Pancreas (tissue), 10 donors: ENCODE measurements at places on chromosomes 7 and 10.

GRCh38 chr7:96727534-96728088 lies 18.0 kb upstream of the SEM1 start:
- no peaks in the 10 kb centered on the region for H3K27me3 ChIP-seq
- H3K4me3 ChIP-seq = no peak overlapping the region
- no peak overlapping the region for H3K27ac ChIP-seq
- no peaks in the 10 kb centered on the region for H3K36me3 ChIP-seq
- no peak for DNase-seq

- no peak overlapping the region for H3K4me3 ChIP-seq
- H3K4me1 ChIP-seq = no peaks in the 10 kb centered on the region
- H3K27me3 ChIP-seq = no peaks in the 10 kb centered on the region
- no peaks in the 10 kb centered on the region for H3K36me3 ChIP-seq
- DNase-seq = peak; percentile 46
These were observed 314.4 kb downstream of the PTPRN2 start for GRCh38 chr7:158273138-158273651.

DNA sequence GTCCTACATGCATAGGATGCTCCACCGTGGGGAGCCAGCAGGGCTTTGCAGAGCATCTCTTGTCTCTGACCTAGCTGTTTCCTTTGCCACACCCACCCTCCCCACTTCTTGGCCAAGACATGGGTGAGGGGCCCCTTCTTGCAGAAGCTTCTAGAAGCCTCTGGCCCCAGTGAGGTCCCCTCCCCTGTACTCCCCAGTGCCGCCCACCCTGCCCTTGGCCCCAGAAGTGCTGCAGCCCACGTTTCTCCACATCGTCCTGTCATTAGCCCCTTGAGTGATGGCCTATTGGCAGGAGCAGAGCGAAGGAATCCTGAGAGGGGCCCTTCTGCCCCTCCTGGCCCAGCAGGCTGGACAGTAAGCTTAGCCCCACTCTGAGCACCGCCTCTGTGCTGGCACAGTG lies 43.7 kb downstream of the ALOX5 start:
- no peak overlapping the region for H3K4me3 ChIP-seq
- DNase-seq = peak; percentile 43
- H3K36me3 ChIP-seq = no peaks in the 10 kb centered on the region
- no peak overlapping the region for H3K27ac ChIP-seq
- peaks cover 11% of the 10 kb centered on the region for H3K4me1 ChIP-seq

DNA sequence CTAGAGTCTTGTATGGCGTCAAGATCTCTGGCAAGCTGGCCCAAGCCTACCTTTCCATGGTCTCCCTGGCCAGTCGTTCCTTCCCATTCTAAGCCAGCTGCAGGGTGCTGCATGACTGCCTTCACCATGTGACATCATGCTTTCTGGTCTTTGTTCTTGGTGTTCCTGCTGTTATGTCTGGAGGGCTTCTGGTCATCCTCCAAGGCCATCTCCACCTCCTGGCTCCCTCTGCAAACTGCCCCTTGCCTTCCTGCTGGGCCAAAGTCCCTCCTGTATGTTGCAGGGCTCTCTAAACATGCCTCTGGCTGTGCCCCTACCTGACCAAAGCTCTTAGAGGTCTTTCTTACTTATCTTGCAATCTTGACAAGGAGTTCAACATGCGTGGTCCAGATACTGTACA lies 44.4 kb upstream of the SHH start:
- no peaks in the 10 kb centered on the region for H3K36me3 ChIP-seq
- no peaks in the 10 kb centered on the region for H3K27me3 ChIP-seq
- DNase-seq = no peak
- no peak overlapping the region for H3K27ac ChIP-seq

DNA sequence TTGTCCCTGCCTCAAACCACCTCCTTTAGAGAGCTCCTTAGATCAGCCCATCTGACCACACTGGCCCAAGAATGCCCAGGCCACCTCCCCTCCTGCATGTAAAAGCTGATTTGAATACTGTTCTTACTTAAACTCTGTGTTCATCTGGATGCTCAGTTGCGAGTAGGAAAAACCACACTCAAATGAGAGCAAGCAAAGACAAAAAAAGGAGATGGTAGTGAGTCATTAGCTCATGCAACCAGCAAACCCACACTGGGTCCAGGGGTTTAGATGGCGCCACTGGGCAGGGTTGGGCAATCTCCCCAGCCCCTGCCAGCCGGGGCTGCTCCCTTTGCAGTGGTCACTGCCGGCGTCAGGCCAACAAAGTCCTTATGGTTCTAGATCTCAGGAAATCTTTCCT lies 32.7 kb downstream of the TSPAN15 start:
- no peaks in the 10 kb centered on the region for H3K4me1 ChIP-seq
- H3K27me3 ChIP-seq = no peaks in the 10 kb centered on the region
- DNase-seq = no peak
- no peak overlapping the region for H3K27ac ChIP-seq
- no peak overlapping the region for H3K4me3 ChIP-seq
- no peaks in the 10 kb centered on the region for H3K36me3 ChIP-seq

- peak overlapping the region; percentile 42 for H3K4me3 ChIP-seq
- no peaks in the 10 kb centered on the region for H3K4me1 ChIP-seq
- H3K27me3 ChIP-seq = no peaks in the 10 kb centered on the region
- no peaks in the 10 kb centered on the region for H3K36me3 ChIP-seq
- peak; percentile 34 for DNase-seq
These were observed 75.4 kb upstream of the PDSS1 start for GRCh38 chr10:26621889-26622711.

GRCh38 chr7:79064187-79064823 lies 389.2 kb downstream of the MAGI2 start:
- no peaks in the 10 kb centered on the region for H3K4me1 ChIP-seq
- no peaks in the 10 kb centered on the region for H3K36me3 ChIP-seq
- H3K4me3 ChIP-seq = no peak overlapping the region
- no peak for DNase-seq
- no peak overlapping the region for H3K27ac ChIP-seq
- no peaks in the 10 kb centered on the region for H3K27me3 ChIP-seq

- no peak overlapping the region for H3K4me3 ChIP-seq
- no peaks in the 10 kb centered on the region for H3K27me3 ChIP-seq
- H3K27ac ChIP-seq = no peak overlapping the region
- H3K4me1 ChIP-seq = no peaks in the 10 kb centered on the region
- no peak for DNase-seq
- no peaks in the 10 kb centered on the region for H3K36me3 ChIP-seq
These were observed 119.4 kb upstream of the INHBA start for GRCh38 chr7:41822259-41822817.

DNA sequence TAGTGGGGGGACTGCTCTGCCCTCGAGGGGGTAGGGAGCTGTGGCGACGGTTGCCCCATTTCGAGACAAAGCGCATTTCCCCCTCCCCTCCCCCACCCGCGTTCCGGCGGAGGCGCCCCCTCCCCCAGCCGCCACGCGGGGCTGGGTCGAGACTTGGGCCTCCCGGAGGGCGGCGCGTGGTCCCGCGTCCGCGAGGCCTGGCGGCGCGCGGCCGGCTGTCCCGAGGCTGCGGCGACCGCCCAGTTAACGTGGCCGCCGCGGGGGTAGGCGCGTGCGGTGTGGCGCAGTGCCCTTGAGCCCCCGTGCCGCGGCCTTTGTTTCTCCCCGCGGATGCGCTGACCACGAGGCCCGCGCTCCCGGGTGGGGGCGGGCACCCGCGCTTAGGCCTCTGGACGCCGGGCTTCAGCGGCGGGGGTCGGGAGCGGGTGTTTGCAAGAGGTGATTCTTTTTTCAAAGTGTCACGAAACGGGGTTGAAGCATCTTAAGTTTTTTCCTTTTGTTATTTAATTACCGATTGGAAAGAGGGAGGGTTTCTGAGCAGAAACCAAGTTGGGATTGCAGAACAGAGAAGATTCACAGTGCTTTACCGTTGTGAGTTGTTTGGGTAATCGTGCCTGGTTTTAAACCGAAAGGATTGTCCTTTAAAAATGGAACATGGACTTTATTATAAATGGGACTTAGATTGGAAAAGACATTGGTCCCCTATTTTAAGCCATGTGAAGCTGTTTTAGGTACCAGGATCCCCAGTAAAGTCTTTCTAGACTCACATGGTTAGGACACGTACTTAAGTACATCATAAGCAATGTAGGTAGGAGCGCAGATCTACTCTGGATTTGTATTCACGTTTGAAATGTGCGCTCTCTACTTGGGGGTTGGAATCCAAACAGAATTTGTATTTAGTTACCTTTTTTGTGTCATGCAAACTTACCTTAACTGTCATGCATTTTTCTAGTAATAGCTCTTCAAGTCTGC lies 760 bp downstream of the CBX3 start:
- peak overlapping the region; percentile 100 for H3K27ac ChIP-seq
- H3K36me3 ChIP-seq = peaks cover 14% of the 10 kb centered on the region
- peak overlapping the region; percentile 93 for H3K4me3 ChIP-seq
- DNase-seq = peak; percentile 82
- peaks cover 16% of the 10 kb centered on the region for H3K4me1 ChIP-seq

DNA sequence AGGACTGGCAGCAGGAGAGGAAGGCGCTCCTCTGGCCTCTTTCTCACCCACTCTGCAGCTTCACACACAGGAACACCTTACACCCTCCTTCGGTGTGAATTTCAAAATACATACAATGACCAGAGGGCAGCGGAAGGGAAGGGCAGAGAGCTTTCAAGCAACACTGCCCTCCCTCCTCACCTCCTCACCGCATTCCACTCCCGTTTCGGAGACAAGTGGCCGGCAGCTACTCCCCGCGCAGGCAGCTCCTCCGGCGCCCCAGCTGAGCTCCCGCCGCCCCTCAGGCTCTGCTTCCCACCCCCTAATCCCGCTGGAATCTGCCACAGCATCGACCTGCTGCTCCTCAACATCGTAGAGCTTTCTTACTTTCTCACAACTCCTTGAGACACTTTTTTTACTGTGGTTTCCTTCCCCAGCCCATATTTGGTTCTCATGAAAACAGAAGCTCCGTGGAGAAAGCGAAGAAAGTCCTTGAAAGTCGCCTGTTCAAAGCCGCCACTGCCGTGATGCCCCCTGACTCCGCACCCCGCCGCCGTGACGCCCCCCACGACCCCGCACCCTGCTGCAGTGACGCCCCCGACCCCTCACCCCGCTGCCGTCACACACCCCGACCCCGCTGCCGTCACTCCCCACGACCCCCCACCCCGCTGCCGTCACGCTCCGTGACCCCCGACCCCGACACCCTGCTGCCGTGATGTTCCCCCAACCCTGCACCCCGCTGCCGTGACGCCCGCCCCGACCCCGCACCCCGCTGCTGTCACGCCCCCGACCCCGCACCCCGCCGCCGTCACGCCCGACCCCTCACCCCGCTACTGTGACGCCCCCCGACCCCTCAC lies 14.6 kb upstream of the GPER1 start:
- no peaks in the 10 kb centered on the region for H3K36me3 ChIP-seq
- peaks cover 15% of the 10 kb centered on the region for H3K4me1 ChIP-seq
- no peaks in the 10 kb centered on the region for H3K27me3 ChIP-seq
- DNase-seq = no peak

DNA sequence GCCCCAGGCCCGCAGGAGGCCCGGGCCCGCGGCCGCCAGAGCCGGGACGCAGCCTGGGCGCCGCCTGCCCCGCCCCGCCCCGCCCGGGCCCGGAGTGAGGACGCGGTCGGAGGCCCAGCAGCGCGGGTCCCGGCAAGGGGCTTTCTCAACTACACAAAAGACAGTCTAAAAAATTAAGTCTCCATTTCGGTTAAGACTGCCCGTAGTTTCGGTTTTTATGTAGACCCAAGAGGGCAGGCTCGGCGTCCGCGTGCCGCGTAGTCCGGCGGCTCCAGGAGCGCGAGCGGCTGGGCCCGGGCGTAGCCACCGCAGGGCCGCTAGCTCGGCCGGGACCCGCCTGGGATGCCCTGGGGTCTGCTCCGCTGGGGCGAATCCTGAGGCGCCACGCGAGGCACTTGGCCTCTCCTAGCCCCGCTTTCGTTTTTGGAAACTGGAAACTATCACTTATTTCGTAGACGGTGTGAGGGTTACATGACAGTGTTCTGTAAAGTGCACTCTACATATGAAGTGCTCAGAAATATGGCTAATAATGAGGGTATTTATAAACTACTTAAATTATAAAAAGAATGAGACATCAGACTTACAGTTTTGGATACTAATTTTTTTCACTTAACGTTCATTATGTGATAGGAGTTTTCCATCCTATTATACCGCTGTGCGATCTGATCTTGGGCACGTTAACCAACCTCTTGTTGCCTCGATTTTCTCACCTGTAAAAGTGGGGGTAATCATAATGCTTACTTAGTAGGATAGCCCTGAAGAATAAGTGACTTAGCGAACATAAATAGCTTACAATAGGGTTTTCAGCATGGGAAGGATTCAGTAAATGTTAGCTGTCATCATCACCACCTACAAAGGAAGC lies 573 bp downstream of the BLVRA start:
- peak; percentile 26 for DNase-seq
- H3K36me3 ChIP-seq = no peaks in the 10 kb centered on the region
- H3K27me3 ChIP-seq = no peaks in the 10 kb centered on the region

- H3K27me3 ChIP-seq = no peaks in the 10 kb centered on the region
- H3K36me3 ChIP-seq = no peaks in the 10 kb centered on the region
- no peak overlapping the region for H3K4me3 ChIP-seq
- no peak for DNase-seq
These were observed 12.6 kb downstream of the TBATA start for GRCh38 chr10:70772627-70773026.

- no peaks in the 10 kb centered on the region for H3K36me3 ChIP-seq
- no peaks in the 10 kb centered on the region for H3K27me3 ChIP-seq
- DNase-seq = no peak
- no peak overlapping the region for H3K4me3 ChIP-seq
- no peak overlapping the region for H3K27ac ChIP-seq
These were observed 1014.6 kb downstream of the GATA3 start for GRCh38 chr10:9069136-9069535.

- H3K27me3 ChIP-seq = no peaks in the 10 kb centered on the region
- H3K27ac ChIP-seq = no peak overlapping the region
- H3K36me3 ChIP-seq = no peaks in the 10 kb centered on the region
- H3K4me3 ChIP-seq = no peak overlapping the region
- H3K4me1 ChIP-seq = no peaks in the 10 kb centered on the region
These were observed 123.8 kb downstream of the IPMK start for GRCh38 chr10:58143944-58144343.

DNA sequence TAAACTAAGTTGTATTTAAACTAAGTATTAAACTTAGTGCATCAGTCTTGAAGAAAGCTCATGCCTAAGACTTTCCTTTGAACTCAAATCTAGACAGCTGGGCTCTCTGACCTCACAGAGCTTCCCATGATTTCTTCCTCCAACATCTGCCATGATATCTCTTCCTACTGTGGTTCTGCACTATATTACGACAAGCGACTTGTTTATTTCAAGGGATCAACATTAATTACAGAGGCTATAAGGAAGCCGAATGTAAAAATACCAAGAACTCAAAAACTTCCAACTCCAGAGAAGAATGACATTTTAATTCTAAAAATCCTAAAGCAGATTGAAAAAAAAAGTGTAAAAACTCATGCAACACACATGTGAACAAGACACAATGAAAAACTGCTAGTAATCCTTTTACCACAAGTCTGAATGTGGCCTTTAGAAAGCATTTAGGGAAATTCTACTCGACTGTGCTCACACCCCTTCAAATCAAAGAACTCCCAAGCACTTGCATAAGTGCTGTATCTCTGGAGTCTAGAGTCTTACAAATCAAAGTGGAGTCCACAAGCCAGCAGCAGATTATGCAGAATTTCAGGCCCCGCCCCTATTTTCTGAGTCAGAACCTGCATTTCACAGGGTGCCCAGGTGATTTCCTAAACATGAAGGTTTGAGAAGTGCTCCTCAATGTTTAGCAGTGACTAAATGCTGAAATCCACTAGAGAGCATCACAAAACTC lies 22.7 kb upstream of the WASHC2A start:
- H3K36me3 ChIP-seq = no peaks in the 10 kb centered on the region
- H3K27ac ChIP-seq = no peak overlapping the region
- no peak overlapping the region for H3K4me3 ChIP-seq
- H3K27me3 ChIP-seq = no peaks in the 10 kb centered on the region
- no peak for DNase-seq
